ENCODE measurements at places on chromosomes 6 and 20.

DNA sequence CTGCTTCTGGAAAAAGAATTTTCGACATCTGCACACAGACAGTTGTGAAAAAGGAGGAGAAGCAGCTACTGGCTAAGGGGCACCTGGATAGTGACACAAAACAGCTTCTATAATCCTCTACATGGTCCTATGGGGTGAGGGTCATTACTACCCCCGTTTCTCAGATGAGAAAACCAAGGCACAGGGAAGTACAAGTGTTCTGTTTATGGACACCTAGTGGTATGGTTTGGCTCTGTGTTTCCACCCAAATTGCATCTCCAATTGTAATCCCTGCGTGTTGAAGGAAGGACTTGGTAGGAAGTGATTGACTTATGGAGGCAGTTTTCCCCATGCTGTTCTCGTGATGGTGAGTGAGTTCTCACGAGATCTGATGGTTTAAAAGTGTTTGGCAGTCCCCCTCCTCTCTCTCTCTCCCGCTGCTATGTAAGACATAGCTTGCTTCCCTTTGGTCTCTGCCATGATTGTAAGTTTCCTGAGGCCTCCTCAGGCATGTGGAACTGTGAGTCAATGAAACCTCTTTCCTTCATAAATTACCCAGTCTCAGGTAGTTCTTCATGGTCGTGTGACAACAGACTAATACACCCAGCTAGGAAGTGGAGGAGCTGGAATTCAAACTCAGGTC is 2.5 kb upstream of the KCNK15 start:
- DNase-seq: no peak

GRCh38 chr6:10030942-10031537 is 383.8 kb downstream of the TFAP2A start:
- DNase-seq: no peak

GRCh38 chr6:165615636-165616035 is 47.4 kb downstream of the PDE10A start:
- DNase-seq: no peak

GRCh38 chr6:78302411-78302810 is 564.9 kb upstream of the IRAK1BP1 start:
- no peak for DNase-seq

- DNase-seq: no peak
These were observed 4.1 kb upstream of the LY86 start for GRCh38 chr6:6584310-6585002.

Measured in effector memory CD4-positive, alpha-beta T cell (primary cell).